ENCODE measurements at places on chromosomes 13 and 19.

GRCh38 chr19:29952646-29953045 lies 10.6 kb downstream of the URI1 start:
- no peak for DNase-seq

- DNase-seq = no peak
Observed at GRCh38 chr19:19661675-19662251, 1.7 kb downstream of the ATP13A1 start.

GRCh38 chr13:99796175-99796819 lies 175.3 kb downstream of the ZIC5 start:
- DNase-seq = peak; percentile 29

DNA sequence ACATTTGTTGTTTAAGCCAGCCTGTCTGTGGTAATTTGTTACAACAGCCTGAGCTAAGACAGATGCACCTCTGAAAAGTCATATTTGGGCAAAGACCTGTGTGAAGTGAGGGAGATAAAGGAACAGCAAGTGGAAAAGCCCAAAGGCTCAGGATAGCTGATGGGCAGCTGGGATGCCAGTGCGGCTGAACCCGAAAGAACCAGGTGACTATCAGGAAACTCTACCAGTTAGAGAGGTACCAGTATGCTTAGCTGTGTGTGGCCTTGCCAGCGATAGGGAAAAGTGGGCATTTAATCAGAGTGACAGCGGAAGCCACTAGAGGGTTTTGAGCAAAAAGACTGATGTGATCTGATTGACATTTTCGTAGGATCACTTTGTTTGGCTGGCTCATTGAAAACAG lies 764.8 kb upstream of the GPC6 start:
- no peak for DNase-seq

- no peak for DNase-seq
Observed at GRCh38 chr19:17406887-17407196, 1.4 kb upstream of the BST2 start.

DNA sequence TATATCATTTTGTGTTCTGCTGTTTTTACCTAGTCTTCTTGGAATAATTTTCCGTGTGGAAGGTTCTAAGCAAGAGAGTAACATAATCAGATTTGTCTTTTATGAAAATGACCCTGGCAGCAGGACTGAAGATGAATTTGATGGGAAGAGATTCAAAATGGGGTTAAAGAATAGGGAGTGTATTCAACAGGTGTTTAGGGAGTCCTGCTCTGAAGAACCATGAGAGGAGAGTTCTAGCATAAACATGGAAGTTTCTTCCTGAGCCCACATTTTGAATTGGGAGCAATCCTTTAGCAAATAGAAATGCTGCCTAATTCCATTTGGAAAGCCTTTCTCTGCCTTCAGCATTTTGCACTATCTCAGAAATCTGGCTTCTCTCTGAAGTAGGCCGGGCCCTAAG lies 127.0 kb downstream of the CDK8 start:
- DNase-seq = no peak

DNA sequence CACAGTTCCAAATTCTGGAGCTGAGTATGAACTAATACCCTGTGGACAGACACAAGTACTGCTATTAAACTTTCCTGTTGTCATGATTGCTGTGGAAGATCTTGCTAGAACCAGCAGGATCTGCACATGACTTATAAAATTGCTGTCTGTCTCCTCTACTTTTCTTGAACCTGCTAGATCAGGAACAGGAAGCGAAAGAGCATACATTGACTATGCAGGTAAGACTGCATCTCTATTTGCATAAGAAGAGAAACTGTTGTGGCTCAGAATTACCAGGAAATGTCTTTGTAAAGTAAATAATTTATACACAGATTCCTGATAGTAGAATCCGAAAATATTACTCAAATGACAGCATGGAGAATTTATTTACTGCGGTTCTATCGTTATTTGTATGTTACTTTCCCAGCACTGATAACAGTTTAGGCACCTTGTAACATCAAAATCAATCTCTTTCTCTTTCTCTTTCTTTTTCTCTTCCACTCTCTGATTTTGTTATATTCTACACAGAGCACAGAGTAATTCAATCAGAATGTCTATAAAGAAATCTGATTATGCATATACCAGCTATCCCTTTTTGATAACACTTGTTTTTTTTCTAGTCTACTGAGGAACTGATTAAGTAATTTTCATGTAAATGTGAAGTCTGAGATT lies 226.5 kb downstream of the MYO16 start:
- no peak for DNase-seq

DNA sequence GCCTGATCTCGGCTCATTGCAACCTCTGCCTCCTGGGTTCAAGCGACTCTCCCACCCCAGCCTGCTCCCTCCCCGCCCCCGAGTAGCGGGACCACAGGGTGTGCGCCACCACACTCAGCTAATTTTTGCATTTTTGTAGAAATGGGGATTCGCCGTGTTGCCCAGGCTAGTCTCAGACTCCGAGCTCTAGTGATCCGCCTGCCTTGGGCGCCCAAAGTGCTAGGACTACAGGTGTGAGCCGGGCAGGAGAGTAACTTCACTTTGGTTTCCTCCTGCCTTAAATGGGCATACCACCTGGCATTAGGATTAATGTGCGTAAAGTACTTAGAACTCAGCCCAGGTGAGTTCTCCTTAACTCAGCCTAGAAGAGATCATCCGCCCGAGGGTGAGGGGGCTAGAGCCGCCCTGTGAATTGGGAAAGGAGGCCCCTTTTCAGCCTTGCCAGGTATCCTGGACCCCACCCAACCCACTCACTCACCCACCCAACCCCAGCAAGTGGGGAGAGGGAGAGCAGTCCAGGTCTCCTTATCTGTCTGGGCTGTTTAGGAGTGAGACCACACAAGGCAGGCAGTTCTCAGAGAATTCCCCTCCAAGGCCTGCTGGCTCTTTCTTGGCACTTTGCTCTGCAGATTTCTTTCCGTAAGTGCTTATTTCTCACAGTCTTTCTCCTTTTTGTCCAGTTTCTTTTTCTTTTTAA lies 1.2 kb upstream of the ZFP36 start:
- DNase-seq = no peak

DNA sequence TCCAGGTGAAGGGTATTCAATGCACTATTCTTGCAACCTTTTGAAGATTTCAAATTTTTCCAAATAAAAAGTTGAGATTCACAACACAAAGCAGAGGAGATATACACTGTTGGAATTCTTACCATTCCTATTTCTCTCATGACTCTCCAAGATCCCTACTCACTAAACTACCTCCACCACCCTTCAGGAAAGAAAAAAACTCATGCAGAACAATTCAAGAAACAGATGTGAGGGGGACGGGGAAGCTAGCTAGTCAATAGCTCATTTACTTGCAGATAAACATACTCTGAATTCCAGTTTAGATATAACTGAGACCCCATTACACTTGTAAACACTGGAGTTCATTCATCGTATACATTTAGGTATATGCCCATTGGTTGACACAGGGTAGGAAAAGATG lies 90.0 kb upstream of the SERP2 start:
- DNase-seq = no peak

DNA sequence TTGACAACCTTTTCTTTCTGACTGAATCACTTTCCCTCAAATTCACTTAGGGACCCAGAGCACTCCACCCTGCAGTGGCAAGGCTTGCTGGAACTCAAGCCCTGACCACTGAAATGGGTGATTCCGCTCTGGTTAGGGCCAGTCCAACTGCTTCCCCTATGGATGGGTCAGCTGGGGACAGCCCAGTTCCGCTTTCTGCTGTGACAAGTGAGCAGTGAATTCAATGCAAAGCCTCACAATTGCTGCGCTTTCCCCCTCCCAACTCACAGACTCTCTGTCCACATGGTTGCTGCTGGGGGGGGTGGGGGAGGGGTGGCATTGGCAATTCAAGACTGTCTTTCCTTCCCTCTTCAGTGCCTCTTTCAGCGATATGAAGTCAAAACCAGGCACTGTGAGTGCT lies 18.7 kb downstream of the CD70 start:
- DNase-seq = peak; percentile 33

GRCh38 chr19:55423225-55424005 lies 15.8 kb upstream of the UBE2S start:
- no peak for DNase-seq

DNA sequence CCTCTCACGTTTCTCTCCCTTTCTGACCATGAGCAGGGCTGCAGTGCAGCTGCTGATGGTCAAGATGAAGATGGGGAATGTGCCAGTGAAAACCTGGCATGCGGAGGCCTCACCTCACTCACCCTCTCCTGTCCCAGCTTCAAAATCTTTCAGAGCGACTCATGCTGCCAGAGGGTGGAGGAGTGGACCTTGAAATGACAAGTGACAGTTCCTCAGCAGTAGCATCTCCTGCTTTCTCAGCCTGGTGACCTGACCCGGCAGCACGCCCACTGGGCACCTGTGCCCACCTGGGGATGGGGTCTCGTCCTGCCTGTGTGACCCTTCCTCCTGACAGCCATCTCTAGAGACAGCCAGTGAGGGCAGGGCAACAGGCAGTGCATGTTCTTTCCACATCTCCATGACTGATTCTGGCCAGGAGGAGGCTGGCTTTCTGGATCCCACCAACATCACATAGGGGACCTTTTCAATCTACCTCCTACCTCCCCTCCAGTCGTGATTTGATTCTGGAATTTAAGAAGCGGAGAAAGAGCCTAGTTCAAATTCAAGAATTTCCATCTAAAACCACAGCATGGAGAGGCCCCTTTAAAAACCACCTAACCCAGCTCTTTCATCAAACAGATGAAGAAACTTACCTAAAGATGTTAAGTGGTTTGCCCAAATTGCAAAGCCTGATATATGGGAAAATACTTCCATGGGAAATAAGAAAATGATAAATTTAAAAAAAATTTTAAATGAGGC lies 45.8 kb downstream of the RFX2 start:
- no peak for DNase-seq

DNA sequence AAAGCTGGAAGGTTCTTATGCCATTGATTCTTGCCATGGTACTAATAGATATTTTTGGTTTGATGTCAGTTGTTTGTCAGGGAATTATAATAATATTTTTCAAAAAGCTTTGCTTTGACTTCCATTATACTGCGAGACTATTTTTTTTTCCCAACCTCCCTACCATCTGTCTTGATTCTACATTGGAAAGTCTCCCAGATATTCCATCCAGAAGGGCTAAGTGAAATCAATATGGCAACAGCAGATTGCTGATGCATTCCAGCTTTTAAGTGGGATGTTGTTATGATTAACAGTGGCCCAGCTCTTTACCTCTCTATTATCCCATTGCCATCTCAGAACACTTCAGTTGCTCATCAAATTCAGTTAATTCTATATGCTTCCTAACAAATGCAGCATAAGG lies 247.4 kb downstream of the OXGR1 start:
- DNase-seq = no peak

GRCh38 chr13:92901739-92902138 lies 324.9 kb upstream of the GPC6 start:
- no peak for DNase-seq

- peak; percentile 87 for DNase-seq
Observed at GRCh38 chr13:110869805-110870706, 44.8 kb downstream of the ANKRD10 start.

DNA sequence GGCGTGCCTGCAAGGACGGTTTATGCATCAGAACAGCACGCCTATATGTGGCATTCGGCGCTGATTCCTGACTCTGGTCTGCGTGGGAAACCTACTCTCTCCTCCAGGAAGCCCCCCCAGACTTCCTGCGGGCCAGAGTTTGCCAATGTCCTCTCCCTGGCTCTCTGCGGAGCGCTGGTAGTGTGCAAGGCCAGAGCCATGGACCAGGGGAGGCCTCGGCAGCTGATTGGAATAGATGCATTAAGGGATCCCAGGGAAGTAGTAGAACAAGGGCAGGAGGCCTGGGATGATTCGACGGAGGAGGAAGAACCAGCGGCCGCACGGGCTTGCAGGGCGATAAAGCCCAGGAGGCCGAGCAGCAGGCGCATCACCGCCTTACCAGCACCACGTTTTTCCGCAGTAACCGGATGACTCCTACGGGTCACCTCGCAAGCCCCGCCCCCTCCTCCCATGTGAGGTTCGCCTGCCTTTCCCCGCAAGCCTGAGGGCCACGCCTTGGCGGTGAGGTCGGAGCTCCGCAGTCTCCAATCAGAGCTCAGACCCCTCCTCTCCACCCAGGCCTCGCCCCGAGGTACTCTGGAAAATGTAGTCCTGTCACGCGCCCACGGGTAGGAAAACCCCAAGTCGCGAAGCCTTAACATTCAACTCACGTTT lies 5.0 kb downstream of the CLEC11A start:
- peak; percentile 65 for DNase-seq

DNA sequence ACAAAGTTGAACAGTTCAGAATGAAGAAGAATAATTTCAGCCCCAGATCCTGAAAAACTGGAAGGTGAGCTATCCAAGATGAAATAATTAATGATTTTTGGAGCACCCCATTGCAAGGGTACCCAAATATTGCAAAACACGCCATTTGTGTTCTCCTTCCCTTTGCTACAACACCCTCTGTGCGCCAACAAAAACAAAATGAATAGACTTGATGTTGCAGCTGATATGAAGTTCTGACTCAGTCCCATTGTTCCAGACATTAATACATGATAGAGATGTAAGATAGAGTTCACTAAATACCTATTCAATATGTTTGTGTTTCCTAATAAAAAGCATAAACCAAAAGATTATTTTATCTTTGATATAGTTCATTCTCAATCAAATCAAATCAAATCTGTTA lies 287.5 kb upstream of the SOX21 start:
- no peak for DNase-seq

DNA sequence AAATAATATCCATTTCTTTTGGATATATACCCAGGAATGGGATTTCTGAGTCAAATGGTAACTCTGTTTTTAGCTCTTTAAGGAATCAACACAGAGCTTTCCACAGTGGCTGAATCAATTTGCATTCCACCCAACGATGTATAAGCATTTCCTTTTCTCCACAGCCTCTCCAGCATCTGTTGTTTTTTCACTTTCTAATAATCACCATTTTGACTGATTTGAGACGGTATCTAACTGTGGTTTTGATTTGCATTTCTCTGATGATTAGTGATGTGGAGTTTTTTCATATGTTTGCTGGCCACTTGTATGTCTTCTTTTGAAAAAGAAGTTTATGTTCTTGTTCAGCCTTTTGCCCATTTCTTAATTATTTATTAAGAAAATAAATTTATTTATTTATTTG lies 352.2 kb upstream of the OBI1 start:
- no peak for DNase-seq

GRCh38 chr19:39524495-39524894 lies 8.2 kb downstream of the EID2B start:
- no peak for DNase-seq

GRCh38 chr13:76421011-76421410 lies 465.2 kb downstream of the KCTD12 start:
- no peak for DNase-seq

GRCh38 chr13:110816500-110816899 lies 98.4 kb downstream of the ANKRD10 start:
- DNase-seq = no peak

DNA sequence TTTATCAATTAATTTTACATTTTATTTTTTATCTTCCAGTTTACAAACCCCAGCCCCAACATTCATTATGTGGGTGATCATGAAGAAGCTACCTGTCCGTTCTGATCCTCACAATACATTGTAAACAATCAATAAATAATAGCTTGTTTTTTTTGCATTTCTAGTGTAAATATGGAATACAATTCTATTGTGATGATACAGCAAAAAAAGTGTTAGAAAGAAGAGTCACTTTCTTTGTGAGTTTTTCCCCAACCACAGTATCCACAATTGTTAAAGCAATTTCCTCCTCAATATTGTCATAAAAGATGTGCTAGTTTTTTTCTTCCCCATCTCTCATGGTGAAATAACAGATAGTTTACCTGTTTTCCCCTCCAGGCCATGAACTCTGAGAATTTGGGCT lies 30.3 kb upstream of the ZNF835 start:
- no peak for DNase-seq

Measured in mucosa of gallbladder (tissue), 1 donor.